ENCODE measurements at places on chromosomes 2 and 18.

DNA sequence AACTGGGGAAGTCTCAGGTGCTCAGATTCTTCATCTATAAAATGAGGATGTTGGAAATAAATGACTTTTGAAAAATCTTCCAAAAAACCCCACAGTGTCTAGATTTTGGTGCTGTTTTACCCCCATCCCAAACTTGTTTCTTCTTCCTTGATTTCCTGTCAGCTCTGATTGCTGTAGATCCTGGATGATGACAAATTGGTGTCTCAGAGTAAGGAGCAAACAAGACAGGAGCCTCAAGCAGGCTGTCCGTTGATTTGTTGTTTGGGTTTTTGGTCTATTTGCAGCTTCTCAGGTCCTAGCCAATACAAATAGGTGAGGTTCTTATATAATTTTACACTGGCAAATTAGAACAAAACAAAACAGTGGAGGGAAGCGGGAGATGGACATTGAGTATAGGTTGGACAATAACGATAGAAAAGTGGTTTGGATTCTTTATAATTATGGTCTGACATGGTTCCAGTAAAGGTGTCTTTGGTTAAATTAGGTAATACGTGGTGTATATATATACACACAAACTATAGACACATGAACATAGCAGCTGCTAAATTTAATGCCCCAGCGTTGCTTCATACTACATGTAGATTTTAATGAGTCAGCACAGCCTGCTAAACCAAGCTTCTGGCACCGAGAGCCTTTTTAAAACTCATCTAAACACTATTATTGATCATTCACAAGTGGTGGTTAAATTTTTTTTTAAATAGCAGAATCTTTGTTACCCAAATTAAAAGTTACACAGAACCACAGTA is 142.5 kb downstream of the FMNL2 start:
- DNase-seq: no peak

GRCh38 chr2:144490017-144490416 is 29.9 kb downstream of the ZEB2 start:
- DNase-seq: no peak

- DNase-seq: no peak
Measured at GRCh38 chr18:598124-598589, 1.4 kb downstream of the CLUL1 start.

DNA sequence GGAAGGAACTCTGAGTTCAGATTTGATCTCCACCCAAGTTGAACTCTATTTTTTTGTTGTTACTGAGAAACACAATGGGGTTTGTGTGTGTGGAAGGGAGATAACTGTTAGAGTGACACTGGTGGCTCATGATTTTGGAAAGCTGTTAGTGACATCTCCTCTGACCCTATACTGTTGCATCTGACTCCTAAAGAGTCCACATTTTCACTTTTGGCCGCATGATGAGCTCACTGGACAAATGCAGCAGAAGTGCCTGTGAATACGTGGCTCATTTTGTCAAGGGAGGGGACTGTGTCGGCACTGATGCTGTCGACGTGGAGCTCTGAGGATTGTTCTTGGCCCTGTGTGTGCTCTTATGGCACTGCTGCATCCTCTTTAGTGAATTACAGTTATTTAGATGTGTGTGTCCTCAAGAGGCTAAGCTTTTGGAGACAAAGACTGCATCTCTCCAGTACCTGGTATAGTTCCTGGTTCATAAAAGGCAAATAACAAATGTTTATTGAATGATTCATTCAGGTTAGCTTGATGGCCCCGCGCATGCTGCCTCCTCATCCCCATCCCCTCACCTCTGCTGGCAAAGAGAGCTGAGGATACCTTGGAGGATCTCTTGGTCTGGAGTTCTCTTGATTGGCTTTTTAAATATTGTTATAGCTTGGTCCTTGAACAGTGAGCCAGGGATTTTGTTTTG is 135.4 kb downstream of the PHLPP1 start:
- no peak for DNase-seq

DNA sequence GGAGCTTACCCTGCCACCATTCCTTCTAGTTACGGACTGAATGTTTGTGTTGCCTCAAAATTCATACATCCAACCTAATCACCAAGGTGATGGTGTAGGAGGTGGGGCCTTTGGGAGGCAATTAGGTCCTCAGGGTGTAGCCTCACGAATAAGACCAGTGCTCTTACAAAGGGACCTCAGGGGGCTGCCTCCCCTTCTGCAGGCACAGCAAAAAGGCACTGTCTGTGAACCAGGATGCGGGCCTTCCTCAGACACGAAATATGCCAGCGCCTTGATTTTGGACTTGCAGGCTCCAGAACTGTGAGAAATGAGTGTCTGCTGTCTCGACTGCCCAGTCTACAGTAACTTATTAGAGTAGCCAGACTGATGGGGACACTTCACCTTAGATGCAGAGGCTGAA is 150.4 kb upstream of the HDAC4 start:
- DNase-seq: no peak

DNA sequence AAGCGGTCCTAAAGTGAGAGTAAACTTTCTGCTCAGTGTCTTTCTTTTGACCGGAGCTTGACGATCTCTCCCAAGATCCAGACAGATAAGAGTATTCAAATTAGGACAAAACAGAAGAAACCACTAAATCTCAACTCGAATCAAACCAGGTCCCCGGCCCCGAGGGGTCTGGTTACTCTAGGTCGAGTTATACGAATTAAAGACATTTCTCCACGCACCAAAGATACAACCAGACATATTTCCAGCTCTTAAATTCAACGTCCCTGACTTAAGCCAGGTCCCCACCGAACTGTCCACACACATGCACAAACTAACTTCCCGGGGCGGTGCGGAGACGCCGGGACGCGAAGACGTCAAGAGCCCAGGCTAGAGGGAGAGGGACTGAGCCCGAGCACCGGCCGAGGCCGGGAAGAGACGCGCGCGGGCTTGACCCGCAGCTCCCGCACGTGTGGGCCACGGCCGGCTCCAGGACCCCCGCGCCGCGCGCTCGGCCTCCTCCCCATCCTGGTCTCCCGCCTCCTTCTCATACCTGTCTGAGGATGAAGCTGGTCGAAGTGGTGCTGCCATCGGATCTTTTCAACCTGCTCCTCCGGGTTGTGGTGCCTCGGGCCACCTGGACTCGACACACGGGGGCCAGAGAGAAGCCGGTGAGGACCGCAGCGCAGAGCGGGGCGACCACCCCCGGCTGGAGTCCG is 896 bp downstream of the CACNB4 start:
- no peak for DNase-seq

DNA sequence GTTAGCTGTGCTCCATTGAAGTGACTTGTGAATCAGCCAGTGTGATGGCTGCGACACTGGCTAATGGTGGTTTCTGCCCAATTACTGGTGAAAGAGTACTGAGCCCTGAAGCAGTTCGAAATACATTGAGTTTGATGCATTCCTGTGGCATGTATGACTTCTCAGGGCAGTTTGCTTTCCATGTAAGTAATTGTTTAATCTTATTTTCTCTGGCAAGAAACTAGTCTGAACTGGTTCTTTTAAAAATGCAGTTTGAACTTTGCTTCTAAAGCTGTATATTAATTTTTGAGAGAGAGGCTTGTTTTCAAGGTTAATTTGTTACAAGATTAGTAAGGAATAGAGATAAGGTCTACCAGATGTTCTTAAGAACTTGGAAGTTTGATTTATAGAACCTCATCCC is 46.7 kb downstream of the GLS start:
- no peak for DNase-seq

DNA sequence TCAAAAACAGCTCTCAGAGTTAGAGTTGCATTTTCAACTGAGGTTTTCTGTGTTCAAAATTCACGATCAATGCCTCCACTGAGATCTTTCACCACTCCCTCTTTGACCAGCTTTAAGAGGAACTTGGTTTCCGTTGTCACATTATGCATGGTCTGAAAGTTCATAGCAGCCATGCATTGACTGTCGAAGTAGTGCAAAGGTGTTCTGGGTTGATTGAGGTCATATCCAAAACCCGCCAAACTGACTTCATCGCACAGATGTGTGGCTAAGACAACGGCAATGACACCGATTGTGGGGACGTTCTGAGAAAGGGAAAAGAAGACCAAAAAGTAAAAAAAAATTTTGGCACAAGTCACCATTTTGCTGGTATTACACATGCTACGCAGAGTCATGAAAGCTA is 48.7 kb downstream of the ST3GAL5 start:
- DNase-seq: no peak

DNA sequence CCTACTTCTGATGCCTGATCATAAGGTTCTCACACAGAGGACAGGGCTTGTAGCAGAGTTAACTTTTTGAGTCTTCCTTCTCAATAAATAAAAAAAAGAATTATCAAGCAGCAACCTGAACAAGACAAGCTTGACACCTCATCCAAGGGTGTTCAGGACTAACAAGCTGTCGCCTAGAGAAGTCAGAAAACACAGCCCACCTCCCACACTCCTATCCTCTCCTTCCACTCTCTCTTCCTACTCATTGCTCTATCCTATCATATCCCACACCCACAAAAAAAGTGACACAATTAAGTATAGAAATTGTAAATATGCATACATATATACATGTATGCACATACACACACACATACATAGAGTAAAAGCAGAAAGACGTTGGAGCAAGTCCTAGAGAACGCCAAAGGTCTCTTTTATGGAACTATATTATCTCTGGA is 5.4 kb downstream of the NBAS start:
- no peak for DNase-seq

DNA sequence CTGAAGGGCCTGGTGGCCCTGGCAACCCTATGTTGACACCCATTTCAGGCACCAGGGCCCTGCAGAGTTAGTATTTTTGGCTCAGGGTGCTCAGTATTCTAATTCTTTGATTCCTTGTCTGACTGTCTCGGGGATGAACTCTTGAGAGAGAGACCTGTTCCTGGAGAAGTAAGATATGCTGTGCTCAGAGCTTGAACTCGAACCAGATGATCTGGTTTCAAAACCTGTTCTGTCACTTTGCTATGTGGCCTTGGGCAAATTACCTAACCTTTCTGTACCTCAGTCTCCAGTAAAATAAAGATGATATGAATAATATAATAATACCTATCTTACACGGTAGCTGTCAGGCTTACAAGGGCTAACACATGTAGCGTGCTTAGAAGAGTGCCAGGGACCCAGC is 294.2 kb downstream of the DYSF start:
- DNase-seq: no peak

DNA sequence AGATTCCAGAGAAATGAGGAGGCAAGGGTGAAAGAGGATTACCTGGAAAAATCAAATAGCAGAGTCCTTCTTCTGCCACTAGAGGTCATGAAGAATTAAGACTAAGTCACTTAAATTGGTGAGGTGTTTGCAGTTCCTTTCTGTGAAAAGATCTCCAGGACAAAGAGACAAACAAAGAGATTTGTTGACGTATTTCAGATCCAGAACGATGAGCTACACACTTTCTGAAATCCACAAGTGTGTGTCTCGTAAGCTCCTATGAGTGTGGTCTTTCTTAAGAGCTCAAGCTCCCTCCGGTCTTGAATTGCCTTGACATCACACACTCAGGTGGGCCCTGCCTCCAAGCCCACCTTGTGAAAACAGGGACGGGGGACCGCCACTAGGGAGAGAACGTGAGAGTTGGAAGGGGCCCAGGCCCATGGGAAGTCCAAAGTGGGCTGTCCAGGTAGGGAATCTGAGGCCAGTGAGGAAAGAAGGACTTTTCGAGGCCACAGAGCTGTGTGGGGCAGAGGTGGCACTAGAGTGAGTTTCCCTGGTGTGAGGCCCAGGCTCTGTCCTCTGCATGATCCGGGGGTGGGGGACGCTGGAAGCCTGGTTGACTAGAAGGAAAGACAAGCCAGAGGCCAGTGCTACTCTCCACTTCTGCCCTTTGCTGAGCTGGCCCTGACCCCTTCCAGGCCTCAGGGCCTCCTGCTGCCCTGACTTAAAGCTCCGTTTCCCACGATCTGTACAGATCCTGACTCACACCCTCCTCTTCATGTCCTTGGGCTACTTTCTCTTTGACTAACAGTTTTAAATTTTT is 168.1 kb upstream of the NCK2 start:
- no peak for DNase-seq

DNA sequence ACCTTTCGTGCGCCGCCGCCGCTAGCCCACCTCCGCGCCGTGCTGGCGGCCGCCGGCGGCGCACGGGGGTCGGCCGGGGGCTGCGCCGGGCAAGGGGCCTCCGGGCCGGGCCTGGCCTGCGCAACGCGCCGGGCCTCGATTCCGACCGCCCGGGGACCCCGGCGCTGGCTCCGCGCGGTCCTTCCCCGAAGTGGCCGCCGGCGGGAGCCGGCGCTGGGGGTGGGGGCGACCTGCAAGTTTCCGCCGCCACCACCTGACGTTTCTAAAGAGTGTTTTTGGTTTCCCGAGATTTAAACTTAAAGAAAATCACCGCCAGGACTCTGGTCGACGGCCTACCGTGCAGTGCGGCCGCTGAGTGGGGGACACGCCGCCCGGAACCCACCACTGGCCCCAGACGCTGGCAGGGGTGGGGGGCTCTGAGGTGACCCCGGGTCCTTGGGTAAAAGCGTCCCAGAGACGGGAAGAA is 3.8 kb upstream of the GATA6 start:
- DNase-seq: no peak

DNA sequence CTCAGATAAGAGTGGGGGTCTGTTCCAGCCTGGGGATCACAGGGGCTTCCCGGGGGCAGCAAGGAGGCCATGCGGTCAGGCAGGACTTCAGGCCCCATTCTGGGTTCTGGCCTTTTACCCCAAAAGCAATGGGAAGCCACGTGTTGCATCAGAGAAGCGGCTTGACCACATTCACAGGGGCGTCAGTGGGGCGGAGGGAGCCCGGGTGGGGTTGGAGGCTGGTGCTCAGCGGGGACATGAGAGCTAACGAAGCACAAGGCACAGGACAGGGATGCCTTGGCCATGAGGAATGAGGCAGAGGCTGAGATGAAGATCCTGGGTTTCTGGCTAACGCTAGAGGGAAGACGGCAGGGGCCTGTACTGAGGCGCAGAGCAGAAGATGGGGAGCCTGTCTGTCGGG is 6.1 kb downstream of the HJURP start:
- no peak for DNase-seq

DNA sequence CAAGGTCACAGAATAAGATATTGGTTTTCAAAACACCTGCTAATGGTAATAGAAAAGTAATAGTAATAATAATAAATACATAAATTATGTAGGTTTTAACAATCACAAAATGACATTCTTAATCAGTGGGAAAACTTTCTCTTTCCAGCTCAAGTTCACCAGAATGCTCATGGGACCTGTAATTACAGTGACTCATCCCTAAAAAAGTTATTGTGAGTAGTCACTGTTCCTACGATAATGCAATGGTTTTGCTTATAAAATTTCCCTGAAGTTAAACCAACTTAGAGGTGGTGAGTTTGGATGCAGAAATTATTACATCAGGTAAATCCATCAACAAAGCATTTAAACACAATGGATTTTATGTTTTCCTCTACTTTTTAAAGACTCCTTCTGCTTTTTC is 502.3 kb downstream of the PID1 start:
- DNase-seq: no peak

DNA sequence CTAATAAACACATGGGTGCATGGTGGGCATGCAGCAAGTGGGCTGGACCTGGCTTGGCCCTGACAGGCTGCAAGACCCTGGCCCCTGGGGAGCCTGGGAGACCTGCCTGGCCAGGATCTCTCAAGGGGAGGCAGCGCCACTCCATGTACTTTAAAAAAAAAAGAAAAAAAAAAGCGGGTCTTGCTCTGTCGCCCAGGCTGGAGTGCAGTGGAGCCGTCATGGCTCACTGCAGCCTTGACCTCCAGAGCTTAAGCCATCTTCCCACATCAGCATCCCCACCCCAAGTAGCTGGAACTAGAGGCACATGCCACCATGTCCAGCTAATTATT is 29.5 kb upstream of the SEMA4C start:
- no peak for DNase-seq

GRCh38 chr2:191155608-191156071 is 4.8 kb upstream of the STAT4 start:
- no peak for DNase-seq
